Left lobe of liver (tissue), 2 donors: ENCODE measurements at places on chromosomes 7 and 10.

DNA sequence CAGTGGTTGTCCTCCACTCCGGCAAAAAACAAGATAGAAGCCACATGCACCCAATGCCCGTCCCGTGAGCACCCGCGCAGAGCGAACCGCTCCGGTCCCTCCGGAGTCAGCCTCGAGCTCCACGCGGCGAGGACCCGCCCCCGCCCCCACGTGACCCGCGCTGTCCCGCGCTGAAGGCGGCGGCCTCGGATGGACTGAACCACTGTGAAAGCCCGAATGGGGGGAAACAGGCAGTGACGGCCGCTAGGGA, 766 bp upstream of the EIF3B start:
- peak; percentile 90 for DNase-seq

DNA sequence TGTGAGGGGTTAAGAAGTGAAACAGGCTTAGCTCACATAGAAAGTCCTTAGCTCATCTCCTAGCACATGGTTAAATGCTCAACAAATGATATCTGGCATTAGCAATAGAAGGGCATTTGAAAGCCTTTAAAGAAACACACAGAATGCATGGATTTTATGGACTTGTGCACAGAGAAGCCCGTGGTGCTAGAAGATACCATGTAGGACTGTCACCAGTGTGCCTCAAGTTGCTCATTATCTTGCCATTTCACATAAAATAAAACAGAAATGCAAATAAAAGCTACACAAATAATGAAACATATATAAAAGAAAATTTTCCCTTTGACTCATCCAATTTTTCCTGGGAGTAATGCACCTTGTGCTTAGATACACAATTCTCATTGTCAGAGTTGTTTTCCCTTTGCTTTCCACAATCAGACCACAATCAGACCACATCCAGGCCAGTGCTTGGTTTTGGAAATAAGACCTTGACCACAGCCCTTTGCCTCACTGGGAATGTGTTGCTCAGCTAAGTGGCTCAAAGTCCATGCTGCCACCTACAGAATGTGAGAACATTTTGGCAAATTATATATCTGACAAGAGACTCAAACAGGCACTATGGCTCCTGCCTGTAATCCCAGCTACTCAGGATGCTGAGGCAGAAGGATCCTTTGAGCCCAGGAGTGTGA, 9.5 kb upstream of the WDR11 start:
- peak; percentile 60 for DNase-seq

DNA sequence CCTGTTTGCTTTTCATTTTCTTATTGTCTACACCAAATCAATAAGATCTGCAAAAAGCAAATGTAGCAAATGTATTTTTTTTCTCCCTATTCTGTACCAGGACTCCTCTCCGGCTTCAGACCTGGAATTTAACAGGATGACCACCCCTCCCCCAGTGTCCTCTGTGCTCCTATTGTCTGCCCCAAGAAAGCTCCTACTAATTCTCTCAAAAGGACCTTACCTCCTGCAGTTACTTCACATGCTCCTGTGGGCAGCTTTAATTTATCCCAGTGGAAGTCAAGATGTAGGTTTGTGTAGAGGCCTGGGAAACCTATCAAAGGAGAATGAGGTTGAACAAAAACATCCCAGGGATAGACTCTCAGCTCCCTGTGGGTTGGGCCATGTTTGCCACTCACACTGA, 31.3 kb downstream of the PLXNA4 start:
- no peak for DNase-seq

DNA sequence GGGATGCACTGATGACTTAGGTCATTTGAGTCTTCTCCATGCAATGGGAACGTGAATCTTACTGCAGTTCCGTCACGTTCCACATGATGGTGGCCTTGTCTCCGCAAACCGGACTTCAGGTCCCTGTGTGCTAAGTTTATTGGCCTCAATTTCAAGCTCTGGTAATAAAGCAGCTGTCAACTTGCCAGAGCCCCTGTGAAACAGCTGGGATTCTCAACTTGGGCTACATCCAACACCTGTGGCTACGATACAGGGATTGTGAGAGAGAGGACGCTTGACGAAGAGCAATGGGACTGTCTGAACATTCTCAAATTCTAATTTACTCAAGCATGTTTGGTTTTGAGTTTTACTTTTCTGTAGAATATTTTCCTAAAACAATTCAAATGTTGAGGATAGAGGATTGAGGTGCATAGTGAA, 174.2 kb downstream of the PTN start:
- DNase-seq = peak; percentile 73

DNA sequence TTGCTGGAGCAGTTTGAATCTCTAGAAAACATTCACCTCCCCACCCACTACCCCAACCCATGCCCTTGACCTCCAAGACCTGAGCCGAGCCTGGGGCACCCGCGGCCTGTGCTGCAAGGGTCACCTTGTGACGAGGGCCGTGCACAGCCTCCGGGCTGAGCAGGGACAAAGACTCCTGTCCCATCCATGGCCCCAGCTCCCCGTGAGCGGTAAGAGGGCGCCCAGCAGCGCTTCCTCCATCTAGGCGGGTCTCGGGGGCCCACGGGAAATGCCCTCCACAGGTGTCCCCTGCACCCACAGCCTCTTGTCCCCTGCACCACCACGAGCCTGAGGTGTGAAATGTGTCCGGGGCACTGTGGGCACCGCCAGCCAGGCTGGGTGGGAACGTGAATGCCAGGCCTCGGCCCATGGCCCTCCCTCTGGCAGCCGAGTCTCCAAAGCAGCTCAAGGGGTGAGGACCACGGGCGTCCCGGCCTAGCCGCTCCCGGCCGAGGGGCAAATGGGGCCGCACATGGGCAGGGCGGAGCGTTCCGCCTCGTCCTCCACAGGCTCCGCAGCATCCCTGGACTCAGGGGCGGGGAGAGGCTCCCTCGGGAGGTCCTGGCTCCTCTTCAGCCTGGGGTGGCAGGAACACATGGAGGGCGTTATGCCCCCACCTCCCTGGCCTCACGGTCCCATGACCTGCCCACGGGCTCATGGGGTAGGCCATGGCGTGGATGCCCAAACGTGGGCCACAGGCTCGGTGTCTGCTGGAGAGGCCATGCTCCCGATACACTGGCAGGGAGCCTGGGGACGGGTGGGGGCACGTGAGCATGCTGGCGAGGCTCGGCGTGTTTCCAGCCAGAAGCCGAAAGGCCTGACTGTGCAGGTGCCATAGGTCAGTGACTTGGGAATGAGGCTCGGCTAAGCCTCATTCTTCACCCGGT, 21.1 kb downstream of the DPYSL4 start:
- DNase-seq = no peak

DNA sequence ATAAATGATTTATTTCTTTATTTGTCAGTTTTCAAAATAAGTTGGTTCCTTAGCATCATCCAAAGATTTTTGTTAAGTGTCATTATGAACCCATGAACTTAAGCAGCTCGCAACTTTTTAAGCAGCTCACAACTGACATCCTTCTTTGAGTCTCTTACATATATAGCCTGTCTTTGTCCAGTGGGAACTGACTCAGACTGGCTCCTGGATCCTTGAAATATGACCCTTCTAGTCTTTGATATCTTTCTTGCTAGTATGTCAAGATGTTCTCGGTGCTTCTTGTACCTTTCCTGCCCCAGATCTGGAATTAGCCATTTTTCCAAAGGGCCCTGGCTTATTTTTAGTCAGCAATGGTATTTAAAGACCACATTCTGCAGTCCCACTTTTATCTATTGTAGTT, 53.9 kb upstream of the ARID5B start:
- DNase-seq = no peak

DNA sequence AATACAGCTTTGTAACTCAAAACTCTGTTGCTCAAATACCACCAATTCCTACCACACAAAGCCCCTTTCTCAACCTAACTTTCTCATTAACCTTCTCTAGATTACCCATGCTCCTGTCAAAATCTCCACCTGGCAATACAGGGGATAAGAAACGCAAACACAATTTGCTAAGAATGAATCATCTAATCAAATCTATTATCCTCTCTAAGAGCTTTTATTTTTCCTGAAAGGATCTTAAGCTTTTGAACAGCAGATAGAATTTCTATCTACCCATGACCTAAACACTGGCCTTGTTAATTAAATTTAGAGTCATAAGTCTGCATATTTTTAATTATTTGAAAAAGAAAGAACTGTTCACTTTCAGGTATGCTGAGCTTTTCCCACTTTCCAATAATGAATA, 98.3 kb downstream of the HBP1 start:
- DNase-seq = no peak

- no peak for DNase-seq
These were observed 357.2 kb downstream of the SH2D4B start for GRCh38 chr10:80894797-80895467.

GRCh38 chr10:50990568-50991455, 83.5 kb upstream of the PRKG1 start:
- no peak for DNase-seq

GRCh38 chr10:128877936-128878335, 589.1 kb upstream of the MGMT start:
- DNase-seq = no peak

DNA sequence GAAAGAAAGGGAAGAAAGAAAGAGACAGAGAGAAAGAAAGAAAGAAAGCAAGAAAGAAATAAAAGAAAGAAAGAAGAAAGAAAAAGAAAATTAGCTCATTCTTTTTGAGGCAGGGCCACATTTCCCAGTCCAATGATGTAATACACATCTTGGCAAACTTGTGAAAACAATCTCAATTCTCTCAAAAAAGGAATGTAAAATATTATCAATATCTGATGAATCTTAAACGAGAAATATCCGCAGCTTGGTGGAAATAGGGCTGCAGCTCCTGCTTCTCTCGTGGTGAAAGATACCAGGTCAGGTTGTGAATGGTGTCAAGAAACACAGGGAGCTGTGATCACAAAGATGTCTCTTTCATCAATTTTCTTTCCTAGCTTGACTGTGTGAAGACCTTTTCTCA, 739.6 kb upstream of the NRP1 start:
- no peak for DNase-seq

- no peak for DNase-seq
These were observed 25.7 kb upstream of the ENTPD1 start for GRCh38 chr10:95730233-95730632.

- DNase-seq = no peak
These were observed 48.4 kb downstream of the SEPTIN7 start for GRCh38 chr7:35849158-35849831.

DNA sequence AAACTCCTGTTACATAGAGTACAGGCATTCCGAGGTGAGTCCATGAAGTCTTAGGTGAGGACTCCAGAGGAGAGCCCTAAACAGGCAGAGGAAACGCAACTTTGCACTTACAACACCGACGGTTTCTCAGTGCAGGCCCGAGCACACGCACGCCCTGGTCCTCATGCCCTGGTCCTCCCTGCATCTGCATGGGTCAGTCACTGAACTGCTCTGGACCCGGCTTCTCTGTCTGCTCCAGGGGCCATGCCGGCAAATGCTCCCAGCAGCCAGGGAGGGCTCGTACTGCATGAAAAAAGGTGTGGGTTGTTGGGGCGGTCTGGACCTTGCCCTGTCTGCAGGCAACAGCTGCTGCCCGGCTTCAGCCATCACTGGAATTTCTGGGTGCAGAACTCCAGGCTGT, 317.3 kb upstream of the SHH start:
- no peak for DNase-seq

GRCh38 chr7:2165610-2166594, 66.8 kb downstream of the MAD1L1 start:
- no peak for DNase-seq

GRCh38 chr10:50929670-50930069, 44.2 kb upstream of the A1CF start:
- DNase-seq = no peak

DNA sequence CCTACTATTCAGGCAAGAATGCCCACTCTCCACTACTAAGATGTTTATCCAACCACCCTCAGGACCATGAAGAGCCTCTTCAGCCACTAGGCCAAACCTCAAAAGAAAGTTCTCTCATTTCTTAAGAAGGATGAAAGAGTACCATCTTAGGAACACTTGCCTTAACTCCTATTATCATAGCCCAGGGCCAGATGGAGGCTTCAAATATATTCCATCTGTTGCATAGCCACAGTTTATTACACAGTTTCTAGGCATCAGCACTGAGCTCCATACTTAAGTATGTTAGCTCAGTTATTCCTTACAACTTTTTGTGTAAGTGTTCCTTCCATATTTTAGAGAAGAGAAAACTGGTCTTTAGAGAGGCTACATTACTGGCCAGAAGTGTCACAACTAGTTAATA, 37.4 kb upstream of the YAE1 start:
- DNase-seq = no peak

DNA sequence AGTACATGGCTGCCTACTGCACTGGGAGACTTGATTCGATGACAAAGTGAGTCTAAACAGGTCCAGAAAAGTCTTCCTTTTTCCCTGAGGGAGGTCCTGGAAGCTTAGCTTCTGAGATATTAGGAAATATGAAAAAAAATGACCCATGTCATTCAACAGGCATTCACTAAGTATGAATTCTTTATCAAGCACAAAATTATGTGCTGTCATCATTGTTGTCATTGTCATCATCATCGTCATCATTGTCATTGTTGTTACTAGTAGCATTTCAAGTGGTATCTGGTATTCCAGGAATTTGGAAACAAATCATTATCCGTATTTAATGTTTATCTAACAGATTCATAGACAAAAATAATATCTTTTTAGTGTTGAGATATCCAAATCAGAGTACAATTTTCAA, 49.7 kb upstream of the HECTD2 start:
- no peak for DNase-seq

DNA sequence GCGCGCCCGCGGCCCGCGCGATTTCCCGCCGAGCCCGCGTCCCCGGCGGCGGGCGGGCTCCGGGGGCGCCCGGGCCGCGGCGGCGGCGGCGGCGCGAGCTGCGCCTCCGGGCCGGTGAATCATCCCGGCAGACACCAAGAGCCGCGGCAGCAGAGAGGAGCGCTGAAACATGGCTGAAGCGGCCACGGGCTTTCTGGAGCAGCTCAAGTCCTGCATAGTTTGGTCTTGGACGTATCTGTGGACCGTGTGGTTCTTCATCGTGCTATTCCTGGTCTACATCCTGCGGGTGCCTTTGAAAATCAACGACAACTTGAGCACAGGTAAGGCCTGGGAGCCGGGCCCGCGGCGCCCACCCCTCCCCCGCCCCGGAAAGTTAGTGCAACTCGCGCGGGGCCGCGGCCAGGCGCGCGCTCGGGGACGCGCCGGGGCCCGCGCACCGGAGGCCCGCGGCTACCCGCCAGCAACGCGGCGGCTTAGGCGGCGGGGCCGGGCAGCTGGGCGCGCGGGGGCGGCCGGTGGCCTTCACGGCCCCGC, at the start of gene ST7:
Gene ST7 (plus strand): TSS at position 130 of the 534 bp plus-strand sequence. CDS start 40 bp downstream, at position 170.
- DNase-seq = peak; percentile 74

DNA sequence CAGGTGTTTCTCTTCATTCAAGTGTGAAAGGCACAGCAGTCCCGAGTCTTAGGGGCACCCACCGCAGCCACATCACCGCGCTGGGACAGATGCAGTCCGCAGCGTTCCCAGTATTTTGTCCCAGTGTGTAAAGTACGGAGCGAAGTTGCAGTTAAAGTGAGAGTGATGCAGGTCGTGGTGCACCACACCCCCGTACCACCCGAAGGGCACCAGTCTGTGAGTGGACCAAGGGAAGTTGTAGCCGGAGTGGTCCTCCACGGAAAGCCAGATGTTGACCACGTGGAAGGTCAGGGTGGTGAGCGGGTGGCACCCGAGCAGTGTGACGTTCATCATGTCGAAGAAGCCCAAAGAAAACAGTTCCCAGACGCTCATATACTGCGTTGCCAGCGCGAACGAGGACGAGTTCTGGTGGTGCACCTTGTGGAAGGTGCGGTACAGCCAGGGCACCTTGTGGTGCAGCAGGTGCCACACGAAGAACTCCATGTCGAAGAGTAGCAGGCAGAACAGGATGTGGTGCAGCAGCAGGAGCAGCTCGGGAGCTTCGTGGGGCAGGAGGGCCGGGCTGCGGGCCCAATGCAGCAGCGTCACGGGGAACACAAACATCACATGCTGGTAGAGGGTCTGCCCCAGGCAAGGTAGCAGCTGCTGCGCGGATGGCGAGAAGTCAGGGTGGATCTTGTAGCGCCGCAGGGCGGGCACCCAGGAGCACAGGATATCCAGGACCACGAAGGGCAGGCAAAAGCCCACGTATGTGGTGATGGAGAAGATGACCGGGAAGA, 526 bp downstream of the CH25H start:
- DNase-seq = peak; percentile 44
